Neural crest cell (in vitro differentiated cells): ENCODE measurements at places on chromosomes 2 and 18.

GRCh38 chr2:28838971-28839370 lies 28.3 kb downstream of the SPDYA start:
- no peak for DNase-seq

DNA sequence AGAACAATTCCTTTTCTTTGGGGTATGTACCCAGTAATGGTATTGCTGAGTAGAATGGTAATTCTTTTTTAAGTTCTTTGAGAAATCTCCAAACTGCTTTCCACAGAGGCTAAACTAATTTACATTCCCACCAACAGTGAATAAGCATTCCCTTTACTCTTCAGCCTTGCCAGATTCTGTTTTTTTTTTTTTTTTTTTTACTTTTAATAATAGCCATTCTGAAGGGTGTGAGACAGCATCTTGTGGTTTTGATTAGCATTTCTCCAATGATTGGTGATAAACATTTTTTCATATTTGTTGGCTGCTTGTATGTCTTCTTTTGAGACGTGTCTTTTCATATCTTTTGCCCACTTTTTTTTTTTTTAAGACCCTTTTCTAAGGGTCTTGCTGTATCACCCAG lies 137.4 kb downstream of the RTN4 start:
- DNase-seq: no peak

DNA sequence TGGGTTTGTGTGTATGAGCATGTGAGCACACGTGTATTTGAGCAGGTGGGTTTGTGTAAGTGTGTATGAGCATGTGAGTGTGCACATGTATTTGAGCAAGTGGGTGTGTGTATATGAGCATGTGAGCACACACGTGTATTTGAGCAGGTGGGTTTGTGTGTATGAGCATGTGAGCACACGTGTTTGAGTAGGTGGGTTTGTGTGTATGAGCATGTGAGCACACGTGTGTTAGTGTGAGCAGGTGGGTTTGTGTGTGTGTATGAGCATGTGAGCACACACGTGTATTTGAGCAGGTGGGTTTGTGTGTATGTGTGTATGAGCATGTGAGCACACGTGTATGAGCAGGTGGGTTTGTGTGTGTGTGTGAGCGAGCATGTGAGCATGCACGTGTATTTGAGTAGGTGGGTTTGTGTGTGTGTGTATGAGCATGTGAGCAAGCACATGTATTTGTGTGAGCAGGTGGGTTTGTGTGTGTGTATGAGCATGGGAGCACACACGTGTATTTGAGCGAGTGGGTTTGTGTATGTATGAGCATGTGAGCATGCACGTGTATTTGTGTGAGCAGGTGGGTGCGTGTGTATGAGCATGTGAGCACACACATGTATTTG lies 169.7 kb downstream of the TWIST2 start:
- no peak for DNase-seq

- no peak for DNase-seq
Measured at GRCh38 chr18:54702686-54703085, 111.6 kb downstream of the DYNAP start.

GRCh38 chr2:146579147-146579930 lies 1265.5 kb upstream of the ACVR2A start:
- DNase-seq: no peak

DNA sequence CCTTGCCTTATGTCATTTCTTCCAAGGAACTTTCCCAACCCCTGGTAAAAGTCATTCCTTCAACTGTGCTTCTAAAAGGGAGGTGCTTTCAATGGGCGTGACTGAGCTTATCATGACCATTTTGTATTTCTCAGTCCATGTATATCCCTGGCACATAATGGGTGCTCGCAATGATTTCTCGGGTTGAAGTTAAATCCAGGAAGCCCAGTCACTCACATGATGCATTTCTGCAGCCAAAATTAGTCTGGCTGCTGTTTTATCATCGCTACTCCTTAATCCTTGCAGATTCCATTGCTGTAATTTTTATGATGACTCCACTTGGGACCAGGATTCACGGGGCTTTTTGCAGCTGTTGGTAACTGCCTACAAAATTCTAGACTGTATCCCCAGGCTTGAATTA lies 25.9 kb upstream of the RFX8 start:
- DNase-seq: no peak

DNA sequence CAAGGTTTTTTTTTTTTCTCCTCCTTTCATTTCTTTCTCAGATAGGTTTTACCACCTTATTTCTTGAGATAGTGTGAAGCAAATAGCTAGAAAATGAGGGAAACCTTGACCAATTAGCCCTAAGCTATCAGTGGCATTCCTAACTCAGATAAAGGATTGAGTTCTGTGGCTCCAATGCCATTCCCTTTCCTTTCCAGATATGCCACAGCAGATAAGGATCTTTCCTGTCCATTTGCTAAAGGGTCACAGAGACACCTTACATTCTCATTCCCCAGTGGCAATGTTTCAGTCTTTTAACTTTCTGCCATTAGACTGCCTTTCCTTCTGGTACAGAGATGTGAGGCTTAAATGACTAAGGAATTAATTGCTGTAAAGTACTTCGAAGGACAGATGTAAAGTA lies 81.7 kb downstream of the MGAT5 start:
- no peak for DNase-seq

DNA sequence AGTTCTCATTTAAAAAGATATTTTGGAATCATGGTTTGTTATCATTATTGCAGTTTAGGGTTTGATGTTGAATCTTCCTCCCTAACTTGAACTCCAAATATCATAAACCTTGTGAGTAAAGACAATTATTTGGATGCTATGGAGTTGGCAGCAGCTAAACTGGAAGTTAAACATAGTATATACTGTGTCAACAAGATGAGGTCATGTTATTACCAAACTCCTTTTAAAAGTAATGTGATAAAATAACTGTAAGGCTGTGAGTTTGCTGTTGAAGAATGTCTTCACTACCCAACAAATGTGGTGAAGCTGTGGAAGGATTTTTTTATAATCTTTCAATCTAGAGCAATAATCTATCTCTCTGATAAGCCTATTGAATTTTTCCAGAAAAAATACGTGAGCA lies 16.0 kb downstream of the DNAH6 start:
- no peak for DNase-seq

DNA sequence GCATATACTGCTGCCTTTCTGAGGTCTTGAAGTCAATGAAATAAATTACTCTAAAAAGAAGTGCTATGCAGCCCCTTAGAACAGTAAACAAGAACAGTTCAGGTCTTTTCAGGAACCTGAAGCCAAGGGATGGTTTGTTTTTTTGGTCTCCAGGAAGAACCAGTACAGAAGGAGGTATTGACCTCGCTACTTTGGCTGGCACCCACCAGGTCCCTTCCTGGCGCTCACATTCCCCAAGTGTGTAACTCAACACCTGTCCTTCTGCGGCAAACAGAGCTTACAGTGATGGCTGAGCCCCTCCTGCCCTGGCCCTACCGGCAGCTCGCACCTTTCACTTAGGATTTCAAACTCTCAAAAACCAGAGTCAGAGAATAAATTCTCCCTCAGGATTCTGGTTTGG lies 51.9 kb downstream of the SETBP1 start:
- no peak for DNase-seq

DNA sequence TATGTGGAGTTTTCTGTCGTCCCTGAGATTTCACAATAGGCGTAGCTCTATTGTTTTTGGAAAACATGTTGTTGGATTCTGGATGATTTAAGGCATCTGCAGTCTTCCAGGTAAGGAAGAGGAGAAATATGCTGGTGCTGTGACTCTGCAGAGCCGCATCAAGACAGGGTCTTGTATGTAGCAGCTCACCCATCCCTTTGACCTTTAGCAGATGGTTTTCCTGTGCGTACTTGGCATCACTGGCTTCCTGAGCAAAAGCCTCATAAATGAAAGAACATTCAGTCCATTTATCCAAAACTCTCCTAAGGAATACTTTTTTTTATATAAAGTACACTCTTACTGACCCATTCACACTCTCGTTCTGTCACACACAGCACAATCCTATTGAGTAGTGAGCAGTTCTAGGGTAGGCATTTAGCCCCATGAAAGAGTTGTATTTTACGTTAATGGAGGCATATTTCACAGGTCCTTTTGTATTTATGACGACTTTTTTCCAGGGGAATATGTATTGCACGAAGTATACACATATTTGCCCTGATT lies 443.9 kb downstream of the STK39 start:
- DNase-seq: no peak

GRCh38 chr2:96856776-96857666 lies 795 bp downstream of the ANKRD39 start:
- DNase-seq: no peak

- DNase-seq: no peak
Measured at GRCh38 chr2:60538101-60538500, 15.4 kb downstream of the BCL11A start.

DNA sequence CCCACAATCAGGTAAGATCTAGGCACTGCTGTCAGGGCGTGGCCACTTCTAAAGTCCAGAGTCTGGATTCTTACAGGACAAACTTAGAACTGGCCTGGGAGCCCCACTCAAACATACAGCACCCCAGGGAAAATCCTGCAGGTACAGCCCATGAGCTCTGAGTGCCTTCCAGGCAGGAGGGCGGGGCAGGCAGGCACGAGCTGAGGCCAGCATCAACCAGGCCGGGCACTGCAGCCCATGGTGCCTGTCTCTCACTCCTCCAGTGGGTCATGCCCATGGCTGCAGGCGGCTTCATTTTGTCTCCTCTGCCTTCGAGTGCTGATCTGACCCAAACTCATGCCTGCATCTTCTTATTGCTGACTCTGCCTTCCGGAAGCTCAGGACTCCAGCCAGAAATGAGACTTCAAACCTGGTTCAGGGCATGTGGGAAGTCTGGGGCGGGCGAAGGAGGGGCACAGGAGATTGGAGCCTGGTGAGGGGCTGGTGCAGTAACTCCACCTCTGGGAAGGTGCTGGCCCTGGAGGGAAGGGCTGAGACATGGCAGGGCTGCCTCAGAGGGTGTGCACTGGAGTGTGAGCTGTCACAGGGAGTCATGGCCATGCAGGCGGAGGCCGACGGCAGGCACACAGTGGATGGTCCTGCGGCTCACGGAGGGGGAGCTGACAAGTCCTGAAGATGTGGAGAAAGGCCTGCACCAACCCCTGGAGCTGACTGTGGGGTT lies 40.5 kb downstream of the HS6ST1 start:
- no peak for DNase-seq

GRCh38 chr2:171587567-171587966 lies 65.3 kb downstream of the CYBRD1 start:
- no peak for DNase-seq

- no peak for DNase-seq
Measured at GRCh38 chr2:184041077-184041476, 557.3 kb upstream of the ZNF804A start.

GRCh38 chr2:174007010-174007409 lies 41.8 kb upstream of the SP3 start:
- DNase-seq: no peak

DNA sequence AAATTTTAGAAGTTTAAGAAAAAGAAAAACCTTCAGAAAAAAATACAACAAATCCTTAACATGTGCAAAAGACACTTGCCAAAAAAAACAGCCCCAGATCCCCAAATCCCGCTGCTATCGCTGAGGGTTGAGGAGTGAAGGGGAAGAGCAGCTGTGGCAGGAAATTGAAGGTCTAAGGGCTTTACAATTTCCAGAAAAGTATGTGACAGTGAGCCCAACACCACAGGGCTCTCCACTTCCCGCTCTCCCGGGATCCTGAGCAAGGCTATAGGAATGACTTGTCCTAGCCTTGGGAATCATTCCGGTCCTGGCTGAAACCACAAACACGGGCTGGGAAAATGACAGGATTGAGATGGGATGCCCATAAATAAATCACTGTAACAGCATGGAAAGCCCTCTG lies 191.4 kb downstream of the TMEM163 start:
- no peak for DNase-seq

- DNase-seq: no peak
Measured at GRCh38 chr2:211085056-211085680, 528.8 kb downstream of the CPS1 start.

GRCh38 chr2:222989431-222989830 lies 62.6 kb upstream of the KCNE4 start:
- DNase-seq: no peak

DNA sequence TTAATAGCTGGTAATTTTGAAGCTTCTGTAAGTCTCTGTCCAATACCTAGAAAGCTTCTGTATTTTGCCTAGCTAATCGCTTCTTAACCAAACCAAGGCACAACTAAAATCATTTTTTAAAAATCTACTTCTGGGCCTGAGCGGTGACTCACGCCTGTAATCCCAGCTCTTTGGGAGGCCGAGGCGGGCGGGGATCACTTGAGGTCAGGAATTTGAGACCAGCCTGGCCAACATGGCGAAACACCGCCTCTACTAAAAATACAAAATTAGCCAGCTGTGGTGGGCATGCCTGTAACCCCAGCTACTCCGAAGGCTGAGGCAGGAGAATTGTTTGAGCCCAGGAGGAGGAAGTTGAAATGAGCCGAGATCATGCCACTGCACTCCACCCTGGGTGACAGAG lies 148.6 kb upstream of the FIGN start:
- DNase-seq: no peak

GRCh38 chr2:98551316-98551715 lies 57.0 kb downstream of the COA5 start:
- no peak for DNase-seq

DNA sequence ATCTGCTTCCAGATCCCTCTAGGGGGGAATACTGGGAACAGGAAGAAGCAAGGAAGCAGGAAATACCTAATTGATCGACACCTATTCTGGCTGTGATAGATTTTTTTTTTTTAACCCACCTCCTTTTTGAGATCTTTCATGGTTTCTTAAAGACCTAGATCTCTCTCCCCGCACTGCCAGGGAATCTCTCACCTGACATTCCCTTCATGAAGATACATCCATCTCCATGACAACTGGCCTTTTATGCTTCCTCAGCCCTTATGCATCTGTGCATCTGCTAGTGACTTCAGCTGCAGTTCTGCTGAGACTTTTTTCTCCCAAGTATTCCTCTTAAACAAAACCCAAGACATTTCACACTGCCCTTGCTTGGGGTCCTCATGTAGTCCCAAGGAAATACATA lies 21.1 kb upstream of the CPO start:
- no peak for DNase-seq

GRCh38 chr18:63339920-63340484 lies 20.4 kb upstream of the BCL2 start:
- peak; percentile 44 for DNase-seq
